HFF-Myc (cell line): ENCODE measurements at places on chromosomes 16 and 17.

GRCh38 chr16:49398761-49399160 is 25.2 kb downstream of the C16orf78 start:
- no peak for DNase-seq

GRCh38 chr16:22192261-22193062 is 13.6 kb upstream of the EEF2K start:
- peak; percentile 81 for DNase-seq

DNA sequence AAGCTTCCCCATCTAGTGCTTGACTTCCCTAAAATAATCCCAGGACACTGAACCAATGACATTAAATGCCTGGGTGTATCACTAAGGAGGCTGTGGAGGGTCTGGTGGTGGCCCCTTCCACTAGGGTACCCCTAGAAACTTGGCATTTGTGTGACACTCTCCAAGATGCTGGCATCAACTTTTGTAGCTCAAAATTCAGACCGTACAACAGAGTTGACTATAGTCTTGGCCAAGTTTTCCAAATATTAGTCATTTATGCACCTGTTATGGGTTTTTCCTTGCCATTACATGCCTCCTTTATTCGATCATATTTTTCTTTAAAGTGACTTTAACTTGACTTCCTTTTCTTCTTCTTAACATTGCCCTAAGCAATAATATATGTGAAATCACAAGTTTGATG is 124.8 kb upstream of the CACNG3 start:
- no peak for DNase-seq

GRCh38 chr17:77385750-77386501 is 245.2 kb downstream of the SEC14L1 start:
- no peak for DNase-seq

GRCh38 chr17:5667871-5668270 is 83.6 kb upstream of the NLRP1 start:
- DNase-seq = no peak

DNA sequence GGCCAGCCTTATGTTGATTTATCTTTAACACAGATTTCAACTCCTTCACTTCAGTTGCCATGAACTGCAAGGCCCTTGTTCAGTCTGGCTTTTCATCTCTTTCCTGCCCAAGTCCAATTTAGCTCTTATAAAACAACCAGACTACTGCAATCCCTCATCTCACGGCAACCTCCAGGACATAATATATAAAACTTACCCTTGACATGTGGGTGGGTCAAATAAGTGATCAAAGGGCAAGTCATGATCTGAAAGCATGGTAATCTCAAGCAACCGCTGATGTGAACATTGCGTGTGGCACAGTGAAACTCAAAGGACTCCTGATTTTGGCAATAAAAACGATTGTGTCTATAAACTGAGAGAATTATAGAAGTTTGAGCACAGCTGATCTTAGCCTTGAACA is 364.6 kb downstream of the CDH13 start:
- no peak for DNase-seq

- DNase-seq = no peak
Observed at GRCh38 chr16:3597226-3597625, 14.2 kb downstream of the SLX4 start.

DNA sequence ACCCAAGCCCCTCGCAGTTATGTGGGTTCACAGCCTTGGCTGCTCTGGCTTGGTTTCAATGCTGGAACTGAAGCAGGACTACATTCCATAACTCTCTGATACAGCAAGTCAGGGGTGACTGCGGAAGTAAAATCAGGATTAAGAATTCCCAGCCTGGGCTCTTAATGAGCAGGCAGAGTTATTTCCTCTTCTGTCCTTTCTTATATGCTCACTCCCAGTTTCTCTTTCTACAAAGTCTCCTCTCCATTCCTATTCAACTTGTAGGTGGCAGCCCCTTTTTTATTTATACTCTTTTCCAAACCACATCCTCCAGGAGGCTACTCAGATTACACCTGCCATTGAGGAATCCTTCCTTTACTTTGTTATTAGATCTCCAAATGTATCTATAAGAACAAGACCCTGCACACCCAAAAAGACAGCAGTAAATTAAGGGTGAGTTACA is 40.3 kb downstream of the HOXB1 start:
- DNase-seq = no peak

DNA sequence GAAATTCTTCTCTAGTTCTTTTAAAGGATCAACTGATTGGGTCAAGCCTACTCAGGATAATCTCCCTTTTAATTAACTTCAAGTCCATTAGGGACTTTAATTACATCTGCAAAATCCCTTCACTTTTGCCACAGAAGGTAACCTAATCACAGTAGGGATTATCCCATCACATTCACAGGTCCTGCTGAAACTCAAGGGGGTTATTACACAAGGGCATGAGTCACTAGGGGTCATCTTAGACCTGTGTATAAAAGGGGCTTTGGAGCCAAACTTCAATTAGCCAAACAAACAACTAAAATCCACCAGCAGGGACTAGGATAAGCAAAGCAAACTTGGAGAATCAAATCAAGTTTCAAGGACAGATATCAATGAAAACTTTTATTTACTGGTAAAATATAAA is 19.4 kb downstream of the CIAPIN1 start:
- DNase-seq = no peak

DNA sequence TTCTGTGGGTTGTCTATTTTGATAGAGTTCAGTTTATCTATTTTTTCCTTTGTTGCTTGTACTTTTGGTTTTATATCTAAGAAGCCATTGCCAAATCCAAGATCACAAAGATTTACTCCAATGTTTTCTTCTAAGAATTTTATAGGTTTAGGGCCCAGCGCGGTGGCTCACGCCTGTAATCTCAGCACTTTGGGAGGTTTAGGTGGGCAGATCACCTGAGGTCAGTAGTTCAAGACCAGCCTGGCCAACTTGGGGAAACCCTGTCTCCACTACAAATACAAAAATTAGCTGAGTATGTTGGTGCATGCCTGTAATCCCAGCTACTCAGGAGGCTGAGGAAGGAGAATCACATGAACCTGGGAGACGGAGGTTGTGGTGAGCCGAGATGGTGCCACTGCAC is 13.7 kb upstream of the ITGA3 start:
- DNase-seq = no peak

- no peak for DNase-seq
Observed at GRCh38 chr16:71609066-71609465, 16.9 kb upstream of the MARVELD3 start.

GRCh38 chr16:70612931-70613330 is 33.4 kb upstream of the IL34 start:
- DNase-seq = no peak

- DNase-seq = no peak
Observed at GRCh38 chr17:66372182-66372581, 69.8 kb downstream of the PRKCA start.

- DNase-seq = peak; percentile 82
Observed at GRCh38 chr17:8152112-8152775, at the start of gene PER1. TSS of gene PER1 (minus strand) at chr17:8152404. CDS start at chr17:8150706, 1,698 bp downstream.

GRCh38 chr16:12546918-12547607 is 256.6 kb downstream of the CPPED1 start:
- no peak for DNase-seq
